ENCODE measurements at places on chromosomes 6 and 20. TPM values are rescaled to one million over a fixed set of nuclear protein-coding genes. Genes with fewer than 3 reads are reported as not detected.

Gene C6orf15
- total RNA-seq: not detected

Gene PNLDC1
- not detected for total RNA-seq

Gene GZF1
- total RNA-seq: 40.1 TPM

Gene EEF1A2
- total RNA-seq: 0.33 TPM

Gene RNF182
- 1.8 TPM for total RNA-seq

Measured in uterine smooth muscle cell (primary cell).